Amniotic stem cell (primary cell): ENCODE measurements at places on chromosomes 11 and 22.

DNA sequence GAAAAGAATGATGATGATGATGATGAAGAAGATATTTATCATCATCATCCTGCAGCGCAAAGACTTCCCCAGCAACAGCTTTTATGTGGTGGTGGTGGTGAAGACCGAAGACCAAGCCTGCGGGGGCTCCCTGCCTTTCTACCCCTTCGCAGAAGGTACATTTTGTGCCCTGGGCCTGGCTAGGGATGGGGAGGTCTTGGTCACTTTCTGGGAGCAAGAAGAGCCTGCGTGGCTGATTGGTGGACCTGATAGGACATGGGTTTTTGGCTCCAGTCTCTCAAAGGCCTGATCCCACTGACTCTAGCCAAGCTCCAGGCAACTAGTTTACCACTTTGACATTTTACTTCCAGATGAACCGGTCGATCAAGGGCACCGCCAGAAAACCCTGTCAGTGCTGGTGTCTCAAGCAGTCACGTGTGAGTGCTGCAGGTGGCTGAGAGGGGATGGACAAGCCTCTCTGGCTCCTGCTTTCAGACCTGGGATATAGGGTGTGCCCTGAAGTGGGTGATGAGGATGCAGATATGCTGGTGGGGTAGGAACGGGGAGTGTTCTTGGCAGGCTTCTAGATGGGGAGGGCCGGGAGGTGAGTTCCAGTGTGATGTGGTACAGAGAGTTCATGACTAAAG, 5.3 kb downstream of the SIDT2 start:
- DNase-seq, result no peak

- DNase-seq, result no peak
These were observed 18.7 kb upstream of the PANX2 start for GRCh38 chr22:50151571-50152537.

DNA sequence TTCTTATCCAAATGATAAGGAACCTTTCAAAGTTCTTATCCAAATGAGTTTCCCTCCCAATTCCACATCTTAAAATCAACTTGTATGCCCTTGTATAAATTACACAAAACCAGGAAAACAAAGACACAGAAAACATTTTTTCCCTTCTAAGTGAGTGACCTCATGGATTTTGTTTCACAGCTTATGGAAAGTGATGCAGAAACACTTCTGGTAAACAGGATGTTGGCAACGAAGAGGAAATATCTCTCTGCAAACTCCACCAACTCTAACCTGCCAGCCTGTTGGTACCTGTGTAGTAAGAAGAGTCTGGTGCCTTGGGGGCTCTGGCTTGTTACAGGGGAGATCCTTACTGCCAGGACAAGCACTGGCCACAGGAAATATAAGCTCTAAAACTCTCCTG, 57.0 kb downstream of the CELSR1 start:
- DNase-seq, result no peak

DNA sequence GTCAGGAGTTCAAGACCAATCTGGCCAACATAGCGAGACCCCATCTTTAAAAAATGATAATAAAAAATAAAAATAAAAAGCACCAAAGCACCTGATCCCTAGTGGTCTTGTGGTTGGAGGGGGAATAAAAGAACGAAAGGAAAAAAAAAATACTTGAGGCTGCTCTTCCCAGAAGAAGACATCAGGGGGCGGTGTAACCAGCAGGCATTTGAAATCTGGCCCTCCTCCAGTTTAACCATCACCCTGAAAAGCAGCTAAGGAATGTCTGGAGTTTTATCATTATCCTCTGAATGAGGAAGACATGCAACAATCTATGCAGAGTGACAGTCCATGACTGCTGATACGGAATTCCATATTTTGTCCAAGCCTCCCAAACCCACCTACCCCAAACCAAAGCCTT, 5.6 kb upstream of the KCTD17 start:
- DNase-seq, result peak; percentile 30

DNA sequence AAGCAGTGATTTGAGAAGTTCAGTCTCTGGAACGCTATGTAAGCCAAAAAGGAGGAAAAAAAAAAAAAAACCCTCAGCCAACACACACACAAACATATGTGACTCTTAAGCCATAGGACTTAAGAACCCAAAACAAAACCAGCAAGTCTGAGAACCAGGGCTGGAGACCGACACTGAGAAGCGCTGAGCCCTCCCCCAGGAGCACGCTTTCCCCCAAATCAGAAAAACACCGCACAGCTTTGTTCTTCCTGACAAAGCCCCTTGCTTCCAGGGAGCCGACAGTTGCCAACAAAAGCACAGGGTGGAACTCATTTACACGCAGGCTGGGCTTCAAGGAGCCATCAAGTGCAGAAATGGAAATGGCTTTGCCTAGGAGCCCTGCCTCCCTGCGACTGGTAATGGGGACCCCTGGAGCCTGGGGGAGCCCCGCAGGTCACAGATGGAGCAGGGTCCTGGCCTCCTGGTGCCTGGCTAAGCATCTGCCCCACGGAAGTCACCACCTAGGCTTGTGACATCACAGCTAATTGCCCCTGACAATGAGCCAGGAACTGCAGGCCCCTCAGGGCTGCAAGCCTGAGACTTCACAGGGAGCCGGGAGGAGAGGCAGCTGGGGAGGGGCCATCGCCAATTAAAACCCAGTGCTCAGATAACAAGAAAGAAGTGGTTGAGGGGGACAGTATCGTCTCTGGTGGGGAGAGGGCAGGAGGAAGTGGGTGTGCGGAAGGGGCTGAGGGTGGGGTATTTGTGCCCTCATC, 66.9 kb downstream of the NFAM1 start:
- DNase-seq, result no peak

DNA sequence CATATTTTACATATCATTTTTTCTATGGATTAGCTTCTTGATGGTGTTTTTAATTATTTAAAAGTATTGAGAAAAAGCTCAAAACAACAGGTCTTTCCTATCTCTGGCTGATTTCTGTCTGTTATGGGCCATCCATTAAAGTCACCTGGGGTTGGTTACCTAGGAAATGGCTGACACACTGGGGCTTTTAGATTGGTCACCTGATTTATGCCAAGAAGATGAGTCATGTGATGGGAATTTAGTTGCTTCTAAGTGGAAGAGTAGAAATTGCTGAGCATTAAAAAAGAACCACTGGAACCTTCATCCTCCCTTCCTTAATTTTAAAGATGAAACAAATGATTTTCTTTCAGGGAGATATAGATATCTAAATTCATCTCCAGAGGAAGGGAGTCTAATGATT, 48.8 kb upstream of the LARGE1 start:
- no peak for DNase-seq

GRCh38 chr11:14578541-14578956, 58.4 kb upstream of the PSMA1 start:
- no peak for DNase-seq

DNA sequence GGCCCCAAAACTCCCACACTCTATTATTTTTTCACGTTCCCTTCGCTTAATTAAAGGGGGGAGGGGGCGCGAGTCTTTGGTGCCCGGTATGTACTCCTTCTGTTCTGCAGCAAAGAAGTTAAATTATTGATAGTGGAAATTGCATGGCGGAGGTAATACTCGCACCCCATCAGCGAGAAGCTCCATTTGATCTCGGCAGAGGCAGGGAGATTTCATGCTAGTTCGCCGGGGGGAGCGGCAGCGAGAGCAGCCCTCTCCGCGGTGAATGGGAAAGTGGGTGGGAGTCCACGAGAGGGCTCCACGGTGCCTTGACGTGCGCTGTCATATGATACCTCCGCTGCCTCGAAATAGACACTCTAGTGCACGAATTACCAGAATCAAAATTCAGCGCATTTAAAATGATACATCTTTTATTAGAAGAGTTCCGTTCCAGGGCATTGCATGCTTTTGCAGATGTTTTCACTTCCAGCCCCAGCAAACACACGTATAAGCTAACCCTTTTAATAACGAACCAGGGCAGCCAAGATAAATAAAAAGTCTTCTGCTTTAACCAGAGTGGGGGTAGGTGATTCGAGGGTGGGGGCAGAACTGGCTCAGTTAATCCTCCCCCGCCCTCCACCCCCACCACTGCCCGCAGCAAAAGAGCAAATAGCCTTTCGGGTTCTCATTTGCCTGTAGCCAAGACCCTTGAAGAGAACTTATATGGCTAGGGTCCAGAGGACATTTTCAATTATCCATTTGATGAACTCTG, 1.3 kb upstream of the BDNF start:
- peak; percentile 55 for DNase-seq

DNA sequence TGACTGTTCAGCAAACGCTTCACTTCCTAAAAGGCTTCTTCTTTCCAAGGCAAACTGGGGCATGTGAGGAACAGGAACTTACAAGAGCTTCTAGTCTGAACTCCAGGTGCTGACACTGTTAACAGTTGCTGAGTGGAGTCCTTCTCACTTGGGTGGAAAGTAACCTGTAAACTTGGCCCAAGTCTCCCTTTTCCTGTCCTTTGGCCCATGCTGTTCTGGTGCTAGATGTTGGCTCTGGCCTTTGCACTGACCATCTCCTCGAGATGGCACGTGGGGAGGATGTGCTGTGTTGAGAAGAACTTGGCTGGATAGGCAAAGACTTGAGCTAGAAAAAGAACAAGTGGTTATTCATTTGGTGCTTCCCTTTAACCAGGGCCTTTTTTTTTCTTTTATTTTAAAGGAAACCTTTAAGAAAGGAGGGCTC, 53.6 kb downstream of the PTPRJ start:
- DNase-seq, result no peak

DNA sequence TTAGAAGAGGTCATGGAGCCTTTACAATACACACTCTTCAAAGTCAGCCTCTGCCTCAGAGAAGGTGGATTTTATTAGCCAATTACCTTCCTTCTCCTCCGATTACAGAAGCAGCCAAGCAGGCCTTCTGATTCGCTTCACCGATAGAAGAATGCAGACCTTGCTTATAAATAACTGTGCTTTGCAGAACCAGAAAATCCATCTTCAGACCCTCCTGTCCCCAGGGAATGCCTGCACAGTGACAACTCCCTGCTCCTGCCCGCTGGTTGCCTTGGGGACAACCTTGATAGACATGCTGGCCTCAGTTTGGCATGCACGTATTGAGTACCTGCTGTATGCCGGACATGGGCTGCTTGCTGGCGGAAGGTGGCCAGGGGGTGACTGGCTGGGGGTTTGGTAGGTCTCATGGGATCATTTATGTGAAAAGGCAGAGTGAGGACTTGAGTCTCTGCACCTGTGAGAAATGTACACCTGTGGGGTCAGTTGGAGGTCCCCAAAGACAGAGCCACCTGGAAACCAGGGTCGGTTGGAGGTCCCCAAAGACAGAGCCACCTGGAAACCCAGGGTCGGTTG, 1238.7 kb downstream of the BRD1 start:
- no peak for DNase-seq

DNA sequence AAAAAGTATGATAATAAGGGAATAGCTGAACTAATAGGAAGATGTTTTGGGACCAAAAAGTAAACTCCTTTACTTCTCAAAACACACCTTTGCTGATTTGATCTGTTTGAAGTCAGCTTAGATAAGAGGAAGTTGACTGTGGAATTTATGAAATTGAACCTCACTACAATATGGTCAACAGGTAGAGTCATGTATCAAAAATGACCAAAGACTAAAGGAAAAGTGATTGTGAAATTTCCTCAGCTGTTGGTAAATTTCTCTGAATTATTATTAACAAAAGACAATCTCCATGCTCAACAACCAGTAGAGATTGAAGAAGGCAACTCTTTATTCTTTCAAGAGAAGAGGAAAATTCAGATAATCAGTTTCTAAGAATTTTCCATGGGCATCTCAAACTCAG, 826.5 kb downstream of the KCNA4 start:
- DNase-seq, result no peak

DNA sequence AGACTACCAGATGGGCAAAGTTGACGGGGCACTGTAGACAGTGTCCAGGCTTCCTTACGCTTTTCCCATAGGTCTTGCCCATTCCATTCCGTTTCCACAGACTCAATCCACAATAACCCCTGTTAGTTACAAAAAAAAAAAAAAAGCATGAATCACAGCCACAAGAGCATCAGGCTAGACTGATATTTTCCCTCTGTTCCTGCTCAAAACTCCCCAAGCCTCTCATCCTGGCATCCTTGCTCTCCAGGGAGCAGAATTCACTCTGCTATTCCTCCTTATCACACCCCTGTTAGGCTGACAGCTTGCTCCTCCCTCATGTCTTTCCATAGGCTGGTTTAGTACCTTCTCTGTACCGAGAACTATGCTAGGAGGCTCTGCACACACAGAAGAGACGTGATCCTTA, 42.2 kb downstream of the TMEM123 start:
- DNase-seq, result no peak

GRCh38 chr11:96265220-96265737, 77.7 kb downstream of the MAML2 start:
- DNase-seq, result no peak

DNA sequence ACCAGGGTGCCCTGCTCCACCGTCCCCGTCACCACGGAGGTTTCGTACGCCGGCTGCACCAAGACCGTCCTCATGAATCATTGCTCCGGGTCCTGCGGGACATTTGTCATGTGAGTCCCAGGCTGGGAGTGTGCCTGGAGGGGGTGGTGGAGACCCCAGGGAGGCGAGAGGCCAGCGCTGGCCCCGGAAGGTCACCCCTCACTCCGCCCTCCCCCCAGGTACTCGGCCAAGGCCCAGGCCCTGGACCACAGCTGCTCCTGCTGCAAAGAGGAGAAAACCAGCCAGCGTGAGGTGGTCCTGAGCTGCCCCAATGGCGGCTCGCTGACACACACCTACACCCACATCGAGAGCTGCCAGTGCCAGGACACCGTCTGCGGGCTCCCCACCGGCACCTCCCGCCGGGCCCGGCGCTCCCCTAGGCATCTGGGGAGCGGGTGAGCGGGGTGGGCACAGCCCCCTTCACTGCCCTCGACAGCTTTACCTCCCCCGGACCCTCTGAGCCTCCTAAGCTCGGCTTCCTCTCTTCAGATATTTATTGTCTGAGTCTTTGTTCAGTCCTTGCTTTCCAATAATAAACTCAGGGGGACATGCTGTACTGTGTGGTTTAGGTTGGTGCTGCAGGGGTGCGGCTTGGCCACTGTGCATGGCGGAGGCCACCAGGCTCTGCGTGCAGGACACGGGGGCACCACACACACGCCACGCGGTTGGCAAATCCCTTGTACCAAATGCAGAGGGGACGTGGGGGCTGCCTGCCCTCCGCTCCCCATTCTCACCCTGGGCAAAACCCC, 35.4 kb downstream of the MUC2 start:
- DNase-seq, result no peak

- no peak for DNase-seq
These were observed at the start of gene OVOL1 for GRCh38 chr11:65786786-65787636. Gene OVOL1 (plus strand): TSS chr11:65787063. CDS start chr11:65787374, 311 bp downstream.
